NCI-H1105 treated with DMSO at 0.1 percent for 48 hours (cell line): ENCODE measurements at places on chromosomes 1 and 21.

DNA sequence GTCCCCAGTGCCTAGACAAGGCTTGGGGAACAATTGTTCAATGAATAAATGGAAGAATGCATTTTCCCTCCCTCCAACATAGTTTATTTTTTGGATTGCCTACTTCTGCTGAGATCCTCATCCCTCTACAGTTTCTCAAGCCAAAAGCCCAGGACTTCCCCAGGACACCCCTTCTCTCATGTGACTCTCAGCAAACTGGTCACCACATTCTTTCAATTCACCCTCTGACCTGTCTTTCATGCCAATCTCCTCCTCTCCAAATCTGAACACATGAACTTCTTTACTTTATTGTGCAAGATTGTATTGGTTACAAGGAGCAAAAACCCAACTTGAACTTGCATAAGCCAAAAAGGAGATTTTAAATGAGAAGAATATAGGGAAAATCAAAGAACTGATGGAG is 103.2 kb upstream of the JUN start:
- no peak for DNase-seq

- peak; percentile 68 for DNase-seq
Observed at GRCh38 chr1:101915597-101915996, 81.1 kb downstream of the OLFM3 start.

DNA sequence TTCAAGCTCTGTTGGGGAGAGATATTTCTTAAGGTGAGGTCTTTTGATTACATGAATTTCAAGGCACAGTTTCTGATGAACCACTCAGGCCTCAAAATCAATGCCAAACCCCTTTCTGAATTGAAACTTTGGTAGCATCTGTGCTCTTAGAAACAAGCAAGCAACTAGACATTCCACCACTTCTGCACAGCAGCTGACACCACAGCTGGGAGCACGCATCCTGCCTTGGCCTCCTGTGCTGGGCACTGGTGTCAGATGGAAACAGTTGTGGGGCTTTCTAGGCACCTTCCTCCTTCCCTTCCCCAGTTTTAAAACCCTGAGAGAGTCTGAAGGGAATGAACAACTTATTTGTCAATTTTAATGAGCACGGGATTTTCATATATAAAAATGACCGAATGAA is 360.2 kb downstream of the ADGRL2 start:
- no peak for DNase-seq

DNA sequence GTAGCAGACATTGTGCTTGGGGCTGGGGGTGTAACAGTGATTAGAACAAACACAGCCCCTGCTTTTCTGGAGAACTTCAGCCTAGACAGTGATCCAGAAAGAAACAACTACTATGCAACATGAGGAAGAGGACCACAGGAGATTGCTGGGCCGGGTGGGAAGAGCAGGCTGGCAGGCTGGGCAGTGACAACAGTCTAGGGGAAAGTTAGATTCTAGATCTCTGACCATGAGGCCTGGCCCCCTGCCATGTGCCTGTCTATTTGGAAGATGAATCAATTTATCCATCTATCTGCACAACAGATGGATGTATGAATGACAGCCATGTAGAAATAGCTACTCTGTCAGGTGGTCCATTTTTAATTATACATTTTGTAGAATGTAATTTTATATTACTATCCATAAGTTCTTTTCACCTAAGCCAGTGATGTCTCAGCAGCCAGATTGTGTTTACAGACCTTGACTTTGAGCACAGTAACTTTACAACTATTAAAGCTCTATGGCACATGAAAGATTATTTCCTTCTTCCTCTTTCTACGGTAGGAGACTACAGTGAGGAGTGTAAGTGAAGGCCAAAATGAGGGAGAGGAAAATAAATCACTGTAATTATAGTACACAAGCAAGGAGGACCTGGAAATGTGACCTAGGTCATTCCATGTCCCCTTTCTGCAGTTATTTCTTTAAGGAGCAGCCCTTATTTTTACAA is 15.5 kb downstream of the CLIC6 start:
- no peak for DNase-seq

DNA sequence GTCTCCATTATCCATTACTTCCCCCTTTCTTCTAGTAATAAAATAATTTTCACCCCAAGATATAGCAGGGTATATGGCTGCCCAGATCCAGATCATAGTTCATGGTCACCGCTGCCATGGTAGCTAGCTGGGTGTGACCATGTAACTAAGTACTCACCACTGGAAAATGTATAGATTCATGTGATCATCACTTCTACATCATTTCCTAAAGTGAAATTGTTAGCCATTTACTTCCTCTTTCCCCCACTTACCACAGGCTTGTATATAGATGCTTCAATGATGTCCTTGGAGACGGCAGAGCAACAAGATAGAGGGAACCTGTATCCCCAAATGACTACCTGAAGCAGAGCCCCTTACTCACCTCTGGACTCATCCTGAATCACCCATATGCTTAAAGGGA is 22.7 kb upstream of the EYA3 start:
- DNase-seq: no peak

GRCh38 chr1:101745551-101746270 is 251.0 kb downstream of the OLFM3 start:
- DNase-seq: no peak
